ENCODE measurements at places on chromosomes 3 and 15.

- DNase-seq, result no peak
Observed at GRCh38 chr15:68431792-68432401, at the start of gene ITGA11. Gene ITGA11 (minus strand): TSS chr15:68432163. CDS start chr15:68432066, 97 bp downstream.

GRCh38 chr3:27202959-27203358, 166.2 kb downstream of the NEK10 start:
- DNase-seq, result no peak

DNA sequence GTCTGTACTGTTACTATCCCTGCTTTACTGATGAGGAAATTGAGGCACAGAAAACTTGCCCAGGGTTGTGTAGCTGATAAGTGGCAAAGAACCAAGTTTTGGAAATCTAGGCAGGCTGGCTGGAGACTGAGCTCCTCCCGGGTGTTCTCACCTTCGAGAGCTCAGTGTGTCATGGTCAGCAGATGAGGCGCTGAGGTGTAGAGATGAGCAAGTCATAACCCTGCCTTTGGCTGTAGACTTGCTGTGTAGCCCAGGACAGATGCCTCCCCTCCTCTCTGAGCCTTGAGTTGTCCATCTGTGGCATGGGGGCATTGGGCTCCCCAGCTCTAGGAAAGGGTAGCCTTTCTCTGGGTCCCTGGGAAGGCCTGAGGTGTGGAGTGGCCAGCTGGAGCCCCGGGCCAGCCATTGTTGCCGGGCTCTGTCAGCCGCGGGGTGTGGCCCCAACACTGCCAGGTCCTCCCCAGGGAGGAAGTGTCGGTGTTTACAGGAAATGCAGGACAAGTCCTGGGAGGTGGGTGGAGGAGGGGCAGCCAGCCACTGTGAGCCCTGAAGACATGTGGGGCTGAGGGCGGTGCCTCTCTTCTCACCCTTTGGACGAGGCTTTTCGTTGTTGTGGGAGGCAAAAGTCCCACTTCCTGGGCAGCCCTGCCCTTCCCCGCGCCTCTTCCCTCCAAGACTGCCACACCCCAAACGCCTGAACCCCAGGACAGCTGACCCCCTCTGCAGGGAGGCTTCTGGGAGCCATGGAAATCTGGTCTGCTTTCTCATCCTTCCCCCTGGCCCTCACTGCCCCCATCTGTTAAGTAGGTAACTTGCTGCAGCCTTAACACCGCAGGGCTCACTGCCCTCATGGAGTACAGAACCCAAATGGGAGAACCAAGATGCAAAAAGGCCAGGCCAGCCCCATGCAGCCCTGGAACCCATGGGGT, 29.1 kb downstream of the FGD5 start:
- no peak for DNase-seq

DNA sequence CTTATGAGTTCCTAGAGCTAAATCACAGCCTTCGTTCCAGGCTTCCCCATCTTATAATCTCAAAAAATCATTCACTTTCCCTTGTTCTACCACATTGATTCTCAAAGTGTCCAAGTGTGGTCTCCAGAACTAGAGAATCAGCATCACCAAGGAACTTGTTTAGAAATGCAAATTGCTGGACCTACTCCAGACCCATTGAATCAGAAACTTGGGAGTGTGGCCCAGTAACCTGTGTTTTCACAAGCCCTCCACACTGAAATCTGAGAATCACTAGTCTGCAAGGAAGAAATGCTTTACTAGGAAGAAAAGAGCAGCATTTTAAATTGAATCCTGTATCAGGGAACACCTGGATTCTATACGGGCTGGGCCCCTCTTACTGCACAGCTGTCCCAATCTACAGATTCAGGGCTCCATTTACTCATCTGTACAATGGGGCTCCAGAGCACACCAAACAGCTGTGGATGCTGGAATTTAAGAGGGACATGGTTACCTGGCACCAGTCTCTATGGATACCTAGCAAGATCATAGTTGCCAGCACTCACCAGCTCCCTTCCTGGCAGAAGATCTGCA, 3.9 kb downstream of the MEGF11 start:
- no peak for DNase-seq

DNA sequence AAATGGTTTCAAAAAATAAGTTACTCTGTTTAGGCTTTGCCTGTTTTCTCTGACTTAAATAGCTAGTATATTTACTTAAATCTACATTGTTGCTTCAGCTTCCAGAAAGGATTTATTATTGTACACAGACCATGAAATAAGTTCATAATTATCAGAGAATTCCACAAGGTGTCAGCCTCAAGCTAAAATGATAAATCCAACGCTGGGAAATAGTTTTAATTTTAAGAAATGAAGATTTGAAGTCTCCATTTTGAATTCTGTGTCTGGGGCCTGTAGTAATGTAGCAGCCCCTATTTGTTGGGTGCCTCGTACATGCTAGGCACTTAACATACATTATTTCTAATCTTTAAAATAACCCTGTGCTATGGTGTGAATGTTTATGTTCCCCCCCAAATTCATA, 92.6 kb upstream of the KCNMB2 start:
- no peak for DNase-seq

DNA sequence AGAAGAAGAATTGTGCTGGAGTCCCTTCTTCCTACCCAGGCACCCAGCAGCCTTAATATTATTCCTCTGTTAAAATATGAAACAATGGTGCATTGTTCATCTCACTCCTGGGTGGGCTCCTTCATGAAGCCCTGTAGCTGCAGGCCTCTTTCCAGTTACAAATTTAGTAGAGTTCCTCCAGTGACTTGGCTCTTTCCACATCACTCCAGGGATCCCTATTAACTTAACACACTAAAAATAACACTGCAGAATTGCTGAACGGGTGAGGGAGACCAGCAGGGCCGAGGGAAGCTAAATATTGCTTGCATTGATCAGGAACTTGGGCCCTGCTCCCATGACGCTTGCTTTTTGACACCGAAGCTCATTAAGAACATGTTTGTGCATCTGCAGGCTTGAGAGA, 142.3 kb downstream of the PDCD6IP start:
- DNase-seq, result no peak

DNA sequence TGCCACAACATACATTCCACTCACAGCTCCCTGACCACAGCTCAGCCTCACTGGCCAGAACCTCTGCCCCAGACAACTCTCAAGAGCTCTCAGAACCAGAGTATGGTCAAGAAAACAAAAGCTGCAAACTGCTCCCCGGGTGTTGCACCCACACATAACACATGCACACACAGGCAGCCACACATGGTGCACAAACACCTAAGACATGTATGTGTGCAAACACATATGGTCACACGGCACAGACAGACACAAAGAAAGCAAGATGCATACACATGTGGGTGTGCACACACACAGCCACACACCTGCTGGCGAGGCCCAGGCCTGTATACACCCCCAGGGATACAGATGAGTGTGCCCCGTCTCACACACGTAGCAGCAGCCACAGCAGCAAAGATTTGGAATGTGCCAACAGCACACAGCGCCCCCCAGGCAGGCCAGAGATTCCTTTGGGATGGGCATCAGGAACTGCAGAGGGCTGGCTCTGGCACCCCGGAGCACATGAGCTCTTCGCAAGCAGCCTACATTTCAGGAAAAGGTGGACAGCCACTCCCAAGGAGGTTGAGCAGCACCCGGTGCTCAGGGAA, 6.6 kb downstream of the KLF15 start:
- no peak for DNase-seq

DNA sequence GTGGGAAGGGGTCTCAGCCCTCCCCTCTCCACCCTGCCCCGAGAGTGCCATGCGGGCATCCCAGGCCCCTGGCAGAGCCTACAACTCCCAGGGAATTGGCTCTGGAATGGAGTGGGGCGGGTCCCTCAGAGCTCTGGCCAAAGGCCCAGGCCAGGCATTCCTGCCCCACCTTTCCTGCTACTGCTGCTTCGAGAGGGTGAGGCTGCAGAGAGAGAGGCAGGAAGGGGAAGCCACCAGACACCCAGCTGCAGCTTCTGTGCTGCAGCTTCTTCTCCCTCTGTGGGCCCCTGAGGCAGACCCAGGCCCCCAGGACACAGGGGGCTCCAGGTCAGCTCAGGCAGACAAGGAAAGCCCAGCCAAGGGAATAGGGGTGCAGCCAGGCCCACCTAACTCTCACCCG, 2.7 kb downstream of the ALS2CL start:
- DNase-seq, result no peak

GRCh38 chr3:139355891-139356290, 12.1 kb downstream of the MRPS22 start:
- no peak for DNase-seq

DNA sequence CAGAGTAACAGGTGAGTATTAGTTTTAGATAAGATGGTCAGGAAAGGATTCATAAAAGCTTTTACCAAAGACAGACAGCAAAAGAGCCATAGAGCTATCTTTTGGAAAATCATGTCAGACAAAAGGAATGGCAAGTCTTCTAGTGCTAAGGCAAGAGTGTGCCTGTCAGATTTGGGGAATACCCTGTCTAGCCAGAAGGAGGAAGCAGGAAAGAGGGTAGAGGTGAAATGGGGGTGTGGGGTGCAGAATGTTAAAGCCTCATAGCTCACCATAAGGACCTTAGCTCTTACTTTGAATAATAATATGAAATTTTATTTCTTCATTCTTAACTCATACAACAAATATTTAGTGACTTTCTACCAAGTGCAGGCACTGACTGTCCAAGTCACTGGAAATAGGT, 512.1 kb upstream of the ROBO2 start:
- no peak for DNase-seq

GRCh38 chr3:43366885-43367284, 80.5 kb downstream of the SNRK start:
- no peak for DNase-seq

DNA sequence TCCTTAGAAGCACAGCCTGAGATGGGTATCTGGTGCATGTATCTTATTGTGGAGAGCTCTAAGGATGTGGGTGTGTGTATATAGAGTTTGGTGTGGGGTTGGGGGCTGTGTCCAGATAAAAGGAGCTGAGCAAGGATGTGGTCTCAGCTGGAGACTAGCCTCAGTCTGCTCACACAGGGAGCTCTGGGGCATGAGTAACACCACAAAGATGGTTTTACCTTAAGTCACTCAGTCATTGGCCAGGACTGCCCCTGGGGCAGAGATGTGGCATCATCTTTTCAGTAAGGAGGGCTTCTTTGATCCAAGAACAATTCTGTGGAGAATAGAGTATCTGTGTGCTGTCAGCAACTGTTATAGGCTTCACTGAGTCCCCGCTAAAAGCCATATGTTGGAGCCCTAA, 163.4 kb upstream of the NUDT16 start:
- DNase-seq, result no peak

DNA sequence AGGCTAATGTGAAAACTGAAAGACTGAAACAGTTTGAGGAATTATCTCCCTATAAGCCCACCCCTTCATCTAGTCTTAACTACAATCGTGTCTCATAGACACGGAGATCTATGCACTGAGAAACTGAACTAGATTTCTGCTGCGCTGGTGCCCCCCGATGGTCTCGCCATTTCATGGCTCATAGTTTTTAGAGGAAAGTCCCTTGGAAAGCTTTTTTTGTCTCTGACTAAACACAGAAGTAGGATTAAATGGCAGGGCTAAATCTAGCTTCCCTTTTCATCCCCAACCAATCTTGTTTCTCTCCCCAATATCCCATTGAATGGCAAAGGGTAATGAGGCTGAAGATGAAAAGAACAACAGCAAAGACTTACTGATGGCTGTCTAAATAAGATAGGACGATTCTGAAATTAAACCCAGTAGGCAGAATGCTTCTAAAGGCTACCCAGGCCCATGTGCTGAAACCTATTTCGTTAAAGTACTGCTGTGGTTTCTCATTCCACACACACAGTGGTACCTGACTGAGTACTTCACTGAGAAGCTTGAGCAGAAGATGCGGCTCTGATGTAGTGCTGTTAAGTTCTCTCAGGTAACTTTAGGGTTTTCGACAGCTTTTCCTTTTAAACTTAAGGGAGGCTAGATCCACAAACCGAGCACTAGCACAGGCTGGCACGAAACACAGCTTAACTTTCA, 142.7 kb downstream of the GADL1 start:
- peak; percentile 51 for DNase-seq

- DNase-seq, result no peak
Observed at GRCh38 chr3:82143661-82144412, 382.4 kb upstream of the GBE1 start.

DNA sequence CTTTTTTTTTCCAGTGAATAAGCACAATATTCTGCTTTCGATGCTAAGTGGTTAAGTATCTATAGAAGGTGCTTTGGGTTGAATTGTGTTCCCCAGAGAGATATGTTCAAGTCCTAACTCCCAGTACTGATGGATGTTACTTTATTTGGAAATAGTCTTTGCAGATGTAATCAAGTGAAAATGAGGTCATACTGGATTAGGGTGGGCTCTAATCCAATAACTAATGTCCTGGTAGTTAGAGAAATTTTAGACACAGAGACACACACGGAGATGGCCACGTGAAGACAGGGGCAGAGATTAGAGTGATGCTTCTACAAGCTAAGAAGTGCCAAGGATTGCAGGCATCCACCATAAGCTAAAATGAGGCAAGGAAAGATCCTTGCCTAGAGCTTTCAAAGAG, 662.3 kb downstream of the NAALADL2 start:
- no peak for DNase-seq

GRCh38 chr3:196990601-196991007, 22.0 kb upstream of the PIGZ start:
- DNase-seq, result no peak

DNA sequence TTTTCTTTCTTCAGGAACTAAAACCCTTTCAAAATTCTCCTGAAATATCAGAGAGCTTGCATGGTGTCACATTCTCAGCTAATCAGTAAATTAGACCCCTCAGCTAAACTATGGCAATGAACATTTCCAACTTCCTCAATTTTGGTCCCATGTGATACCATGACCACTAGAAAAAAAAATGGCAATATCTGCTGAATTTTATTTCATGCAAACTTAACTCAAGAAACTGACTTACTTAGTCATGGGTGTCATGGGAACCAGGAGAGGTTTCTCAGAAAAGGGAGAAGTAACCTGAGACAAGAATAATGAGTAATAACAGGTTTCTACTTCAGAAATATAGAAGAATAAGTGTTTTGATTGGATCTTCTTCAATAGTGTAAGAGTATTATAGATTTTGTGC, 784.6 kb upstream of the ALCAM start:
- no peak for DNase-seq

DNA sequence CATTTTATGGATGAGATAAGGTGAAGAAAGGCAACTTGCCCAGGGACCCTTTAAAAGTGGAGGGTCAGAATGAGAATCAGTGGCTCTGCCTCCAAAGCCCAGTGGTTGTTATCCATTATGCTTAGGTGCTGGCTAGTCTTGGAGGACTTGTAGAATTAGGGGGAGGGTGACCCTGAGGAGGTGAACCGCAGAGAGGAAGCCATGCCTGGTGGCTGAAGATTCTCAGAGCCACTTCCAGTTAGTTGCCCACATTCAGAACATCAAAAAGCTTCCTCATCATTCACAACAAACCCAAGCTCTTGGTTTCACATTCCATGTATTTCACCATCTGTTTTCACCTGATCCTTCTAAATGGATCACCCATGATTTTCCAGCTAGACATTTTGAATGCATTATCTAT, 11.2 kb downstream of the EBLN2 start:
- DNase-seq, result no peak

DNA sequence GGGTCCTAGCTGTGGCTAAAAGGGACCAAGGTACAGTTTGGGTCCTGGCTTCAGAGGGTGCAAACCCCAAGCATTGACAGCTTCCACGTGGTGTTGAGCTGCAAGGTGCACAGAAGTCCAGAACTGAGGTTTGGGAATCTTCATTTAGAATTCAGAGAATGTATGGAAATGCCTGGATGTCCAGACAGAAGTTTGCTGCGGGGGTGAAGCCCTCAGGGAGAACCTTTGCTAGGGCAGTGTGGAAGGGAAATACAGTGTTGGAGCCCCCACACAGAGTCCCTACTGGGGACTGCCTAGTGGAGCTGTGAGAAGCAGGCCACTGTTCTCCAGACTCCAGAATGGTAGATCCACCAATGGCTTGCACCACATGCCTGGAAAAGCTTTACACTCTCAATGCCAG, 17.9 kb downstream of the RNF13 start:
- no peak for DNase-seq
